ENCODE measurements at places on chromosomes 6 and 20.

GRCh38 chr20:3262566-3262965, 23.6 kb upstream of the SLC4A11 start:
- peak; percentile 33 for DNase-seq

GRCh38 chr6:24329022-24329421, 28.8 kb downstream of the DCDC2 start:
- DNase-seq: peak; percentile 11

GRCh38 chr6:14232889-14233288, 115.3 kb downstream of the CD83 start:
- DNase-seq: no peak

GRCh38 chr20:57330998-57331397, 1.4 kb downstream of the SPO11 start:
- no peak for DNase-seq

DNA sequence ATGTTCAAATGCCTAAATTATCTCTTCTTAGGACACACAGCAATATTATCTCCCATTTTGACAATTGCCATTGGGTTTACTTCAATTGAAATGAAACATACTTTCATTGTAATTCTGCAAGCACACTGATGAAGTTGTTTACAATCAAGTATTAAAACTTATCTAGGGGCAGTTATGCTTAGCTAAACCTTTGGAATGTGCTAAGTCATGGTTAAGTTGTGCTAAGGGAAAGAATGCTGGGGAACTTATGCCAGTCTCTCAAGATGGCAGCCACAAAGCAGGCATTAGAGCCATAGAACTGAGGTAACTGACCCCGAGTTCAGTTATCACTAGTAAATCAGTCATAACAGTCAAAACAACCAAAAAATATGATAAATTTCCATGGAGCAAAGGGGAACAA, 59.1 kb upstream of the NT5E start:
- DNase-seq: peak; percentile 60

GRCh38 chr6:55778705-55779104, 96.7 kb downstream of the BMP5 start:
- DNase-seq: no peak

DNA sequence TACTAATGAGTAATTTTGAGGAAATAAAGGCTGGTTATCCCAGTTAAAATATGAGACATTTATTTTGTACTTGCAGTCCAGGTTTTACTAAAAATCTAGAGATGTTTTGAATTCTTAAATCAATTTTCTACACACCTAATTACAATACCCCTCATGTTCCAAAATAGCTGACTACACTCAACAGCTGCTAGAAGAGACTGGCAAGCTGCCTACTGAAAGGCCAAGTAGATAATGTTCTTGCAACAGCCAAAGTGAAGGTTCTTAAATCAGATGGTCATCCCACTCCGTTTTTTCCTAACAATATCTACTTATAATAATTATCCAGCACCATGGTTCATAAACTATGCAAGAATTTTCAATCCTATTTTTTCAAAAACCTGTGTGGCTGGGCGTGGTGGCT, 69.0 kb downstream of the DTNBP1 start:
- peak; percentile 77 for DNase-seq

GRCh38 chr6:18530201-18530600, 143.1 kb downstream of the RNF144B start:
- no peak for DNase-seq

DNA sequence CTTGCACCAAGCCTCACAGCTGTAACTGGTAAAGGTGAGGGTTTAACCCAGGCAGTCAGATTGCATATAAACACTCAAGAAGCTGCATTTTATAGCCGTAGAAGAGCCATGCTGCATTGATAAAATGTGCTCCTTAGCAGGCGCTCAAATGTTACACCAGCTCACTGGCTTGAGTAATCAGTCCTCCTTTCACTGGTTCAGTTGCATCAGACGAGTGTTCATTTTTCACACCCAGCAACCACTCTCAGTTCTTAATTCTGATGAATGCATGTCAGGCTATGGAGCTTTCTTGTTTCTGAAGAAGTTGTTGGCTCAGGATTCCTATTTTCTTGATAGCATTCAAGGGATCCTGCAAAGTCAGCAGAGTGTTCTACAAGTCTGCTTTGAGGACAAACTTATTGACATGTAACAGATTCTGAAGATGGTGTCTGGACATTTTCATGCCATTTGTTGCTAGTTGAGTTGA, 198.3 kb downstream of the PLCB1 start:
- no peak for DNase-seq

DNA sequence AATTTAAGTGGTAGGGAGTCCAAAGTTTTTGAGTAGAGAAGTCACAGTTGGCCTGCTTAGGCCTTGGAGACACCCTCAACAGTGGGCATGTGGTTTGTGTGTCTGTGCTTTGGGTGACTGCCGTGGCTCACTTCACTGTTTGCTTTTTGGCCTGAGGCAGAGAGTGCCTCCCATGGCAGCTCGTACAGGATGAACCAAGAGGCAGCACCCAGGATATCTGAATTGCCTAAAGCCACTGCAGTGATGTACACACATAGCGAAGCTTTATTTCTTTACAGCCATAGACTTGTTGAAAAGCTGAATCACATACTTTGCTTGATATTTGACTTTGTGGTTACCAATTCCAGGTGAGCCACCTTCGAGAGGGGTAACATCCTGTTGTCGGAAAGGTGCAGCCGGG, 21.6 kb downstream of the RREB1 start:
- DNase-seq: no peak

GRCh38 chr6:160426136-160426535, 78.0 kb downstream of the SLC22A3 start:
- DNase-seq: peak; percentile 42

- DNase-seq: no peak
These were observed 409.4 kb upstream of the SASH1 start for GRCh38 chr6:147933224-147933623.

GRCh38 chr6:2229039-2229438, 16.4 kb downstream of the GMDS start:
- DNase-seq: peak; percentile 37

DNA sequence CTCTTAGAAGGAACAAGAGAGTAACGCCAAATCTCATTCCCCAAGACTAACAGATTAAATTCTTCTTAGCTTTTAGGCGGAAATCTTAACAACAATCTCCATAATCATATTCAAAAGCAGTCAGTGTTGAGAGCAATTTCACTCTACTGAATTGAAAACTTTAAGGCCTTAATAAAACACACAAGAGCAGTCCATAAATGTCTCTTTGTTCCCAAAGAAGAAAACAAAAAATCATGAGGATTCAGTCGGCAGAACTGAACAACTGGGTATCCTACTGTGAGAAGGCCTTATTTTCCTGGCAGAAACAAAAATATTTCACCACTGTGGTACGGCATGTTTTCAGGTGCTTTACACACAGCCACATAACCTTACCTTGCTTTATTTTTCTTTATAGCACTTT, 14.4 kb downstream of the ABHD12 start:
- DNase-seq: no peak

DNA sequence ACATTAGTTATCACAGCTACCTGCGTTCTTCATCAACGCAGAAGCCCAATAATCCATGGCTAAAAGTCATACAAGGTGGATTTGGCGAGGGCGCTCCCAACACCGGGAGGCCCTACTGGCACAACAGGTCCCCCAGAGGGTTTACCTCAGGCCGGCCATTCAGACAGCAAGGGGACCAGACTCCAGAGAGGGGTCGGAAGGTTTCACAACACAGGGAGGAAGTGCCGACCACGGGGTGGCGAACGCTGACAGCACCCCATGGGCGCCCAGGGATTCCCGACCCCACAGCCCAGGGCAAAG, 1515.9 kb upstream of the DEFB115 start:
- no peak for DNase-seq
